Islet precursor cell (in vitro differentiated cells): ENCODE measurements at places on chromosomes 1 and 21.

GRCh38 chr1:178092878-178093493, 918 bp upstream of the RASAL2 start:
- DNase-seq, result peak; percentile 81

DNA sequence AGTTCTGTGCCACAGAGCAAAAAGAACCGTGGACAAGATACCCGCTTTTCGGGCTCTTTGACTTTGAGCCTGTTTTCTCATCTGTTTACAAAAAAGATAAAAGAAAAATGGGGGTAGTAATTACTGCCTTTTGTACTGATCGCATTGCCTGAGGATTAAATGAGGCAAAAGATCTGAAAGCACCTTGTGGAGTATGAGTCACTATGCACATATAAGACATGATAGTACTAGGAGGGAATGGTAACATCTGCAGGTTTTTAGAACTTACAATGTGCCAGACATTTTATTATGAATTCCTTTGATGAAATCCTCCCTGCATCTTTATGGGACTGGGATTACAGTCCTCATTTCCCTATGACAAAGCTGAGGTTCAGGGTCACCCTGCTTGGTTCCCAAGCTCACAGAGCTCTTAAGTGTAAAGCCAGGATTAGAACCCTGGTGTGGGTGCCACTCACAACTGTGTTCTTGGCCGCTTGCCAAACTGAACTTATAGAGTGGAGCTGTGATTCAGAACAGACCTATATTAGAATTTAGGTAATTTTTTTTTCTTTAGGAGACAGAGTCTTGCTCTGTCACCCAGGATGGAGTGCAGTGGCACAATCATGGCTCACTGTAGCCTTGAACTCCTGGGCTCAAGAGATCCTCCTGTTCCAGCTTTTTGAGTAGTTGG, 1.8 kb downstream of the DISC1 start:
- no peak for DNase-seq

DNA sequence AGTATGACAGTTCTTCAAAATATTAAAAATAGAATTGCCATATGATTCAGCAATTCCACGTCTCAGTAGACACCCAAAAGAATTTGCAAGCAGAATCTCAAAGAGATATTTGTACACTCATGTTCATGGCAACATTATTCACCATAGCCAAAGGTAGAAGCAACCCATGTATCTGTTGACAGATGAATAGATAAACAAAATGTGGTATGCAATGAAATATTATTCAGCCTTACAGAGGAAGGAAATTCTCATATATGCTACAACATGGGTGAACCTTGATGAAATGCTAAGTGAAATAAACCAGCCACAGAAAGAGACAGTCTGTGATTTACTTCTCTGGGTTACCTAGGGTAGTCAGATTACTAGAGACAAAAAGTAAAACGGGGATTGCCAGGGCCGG, 47.0 kb downstream of the NAV1 start:
- no peak for DNase-seq

GRCh38 chr1:15210651-15211375, 36.2 kb upstream of the FHAD1 start:
- DNase-seq, result no peak

DNA sequence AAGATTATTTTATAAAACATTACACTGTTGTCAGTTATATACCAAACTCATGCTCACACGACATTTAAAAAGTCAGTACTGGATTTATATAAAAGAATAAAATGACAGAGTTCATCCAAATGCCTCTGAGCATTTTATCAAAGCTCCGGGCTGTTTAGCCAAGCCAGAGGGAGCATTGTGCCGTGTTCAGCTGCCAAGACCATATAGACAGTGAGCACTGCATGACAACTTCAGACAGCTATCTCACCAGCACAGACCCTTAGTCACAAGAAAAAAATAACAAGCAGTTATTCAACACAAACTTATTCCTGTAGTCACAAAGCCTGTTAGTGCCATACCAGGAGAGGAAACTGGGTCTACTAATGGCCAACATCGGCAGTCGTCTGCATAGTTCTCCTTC, 88.0 kb upstream of the PBX1 start:
- no peak for DNase-seq

DNA sequence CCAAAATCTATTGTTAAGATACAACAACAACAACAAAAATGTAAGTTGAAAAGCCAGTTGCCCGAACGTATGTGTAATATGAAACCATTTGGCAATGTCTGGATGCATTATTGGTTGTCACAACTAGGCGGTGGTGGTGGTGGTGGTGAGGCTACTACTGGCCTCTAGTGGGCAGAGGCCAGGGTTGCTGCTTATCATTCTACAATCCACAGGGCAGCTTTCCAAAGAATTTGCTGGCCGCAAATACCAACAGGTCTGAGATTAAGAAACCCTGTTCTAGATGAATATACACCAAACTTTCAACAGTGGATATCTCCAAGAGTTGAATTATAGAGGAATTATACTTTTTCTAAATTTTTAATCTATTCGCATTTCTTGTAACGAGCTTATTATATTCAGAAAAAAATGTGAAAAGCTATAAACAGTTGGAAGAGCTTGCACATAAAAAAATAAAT, 26.8 kb upstream of the ZNF697 start:
- DNase-seq, result peak; percentile 59

DNA sequence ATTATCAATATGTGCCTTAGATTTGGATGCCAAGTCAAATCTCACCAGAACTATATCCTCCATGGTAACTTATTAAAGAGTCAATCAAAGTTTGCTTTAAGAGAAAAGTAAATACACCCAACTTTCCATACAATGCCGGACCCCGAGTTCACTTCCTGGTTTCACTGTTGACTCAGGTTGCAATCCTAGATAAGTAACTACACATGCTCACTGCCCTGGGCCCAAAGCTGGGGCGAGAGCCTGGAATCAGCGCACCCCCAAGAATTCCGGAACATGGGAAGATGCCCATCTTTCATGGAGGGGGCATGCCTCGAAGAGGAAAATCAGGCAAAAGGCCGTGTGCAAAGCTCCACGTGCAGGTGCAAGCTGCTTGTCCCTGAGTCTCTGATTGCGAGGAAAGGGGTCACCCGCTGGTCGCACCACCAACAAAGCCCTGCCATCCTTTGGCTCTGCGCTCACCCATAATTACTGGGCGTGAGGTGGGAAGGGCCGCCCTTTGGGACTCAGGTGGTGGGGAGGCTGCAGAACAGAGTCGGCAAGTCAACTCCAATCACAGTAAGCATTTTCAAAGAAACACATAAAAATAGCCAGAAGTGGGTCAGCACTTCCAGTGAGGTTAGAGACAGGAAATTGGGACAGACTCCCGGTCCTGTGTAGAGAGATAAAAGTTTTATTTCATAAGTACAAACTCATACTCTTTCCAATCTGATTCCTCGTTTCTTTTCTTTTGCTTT, 167.7 kb downstream of the TOMM20 start:
- DNase-seq, result no peak

- no peak for DNase-seq
Observed at GRCh38 chr1:232872284-232872683, 67.1 kb downstream of the MAP10 start.

DNA sequence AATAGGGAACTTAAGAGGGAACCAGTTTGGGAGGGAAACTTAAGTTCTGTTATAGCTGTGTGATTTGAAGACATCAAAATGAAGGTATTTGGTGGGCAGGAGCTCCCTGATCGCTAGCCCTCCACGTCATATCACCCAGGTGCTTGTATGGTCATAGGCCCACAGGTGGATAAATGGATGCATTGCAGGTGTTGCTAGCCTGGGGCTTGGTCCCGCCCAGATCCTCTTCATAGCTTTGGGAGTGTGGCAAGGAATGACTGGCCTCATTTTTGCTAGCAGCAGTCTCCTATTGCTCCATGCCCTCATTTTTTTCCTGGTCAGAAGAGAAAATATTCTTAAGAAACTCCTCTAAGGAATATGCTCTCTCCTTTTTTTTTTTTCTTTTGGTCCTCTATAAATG, 11.3 kb downstream of the GNPAT start:
- no peak for DNase-seq

DNA sequence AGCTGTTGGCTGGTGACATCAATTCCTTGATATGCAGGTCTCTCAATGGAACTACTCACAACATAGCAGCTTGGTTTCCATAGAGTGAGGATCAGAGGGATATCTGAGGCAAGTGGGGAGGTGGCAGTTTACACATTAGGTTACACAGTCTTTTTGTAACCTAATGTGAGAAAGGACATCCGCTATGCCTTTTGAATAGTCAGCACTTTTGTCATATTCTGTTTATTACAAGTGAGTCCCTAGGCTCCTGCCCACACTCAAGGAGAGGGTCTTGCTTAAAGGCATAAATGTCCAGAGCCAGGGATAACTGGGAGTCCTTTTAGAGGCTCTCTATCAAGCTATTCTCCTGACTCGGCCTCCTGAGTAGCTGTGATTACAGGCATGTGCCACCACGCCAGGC, 104.2 kb downstream of the KCNK1 start:
- no peak for DNase-seq

DNA sequence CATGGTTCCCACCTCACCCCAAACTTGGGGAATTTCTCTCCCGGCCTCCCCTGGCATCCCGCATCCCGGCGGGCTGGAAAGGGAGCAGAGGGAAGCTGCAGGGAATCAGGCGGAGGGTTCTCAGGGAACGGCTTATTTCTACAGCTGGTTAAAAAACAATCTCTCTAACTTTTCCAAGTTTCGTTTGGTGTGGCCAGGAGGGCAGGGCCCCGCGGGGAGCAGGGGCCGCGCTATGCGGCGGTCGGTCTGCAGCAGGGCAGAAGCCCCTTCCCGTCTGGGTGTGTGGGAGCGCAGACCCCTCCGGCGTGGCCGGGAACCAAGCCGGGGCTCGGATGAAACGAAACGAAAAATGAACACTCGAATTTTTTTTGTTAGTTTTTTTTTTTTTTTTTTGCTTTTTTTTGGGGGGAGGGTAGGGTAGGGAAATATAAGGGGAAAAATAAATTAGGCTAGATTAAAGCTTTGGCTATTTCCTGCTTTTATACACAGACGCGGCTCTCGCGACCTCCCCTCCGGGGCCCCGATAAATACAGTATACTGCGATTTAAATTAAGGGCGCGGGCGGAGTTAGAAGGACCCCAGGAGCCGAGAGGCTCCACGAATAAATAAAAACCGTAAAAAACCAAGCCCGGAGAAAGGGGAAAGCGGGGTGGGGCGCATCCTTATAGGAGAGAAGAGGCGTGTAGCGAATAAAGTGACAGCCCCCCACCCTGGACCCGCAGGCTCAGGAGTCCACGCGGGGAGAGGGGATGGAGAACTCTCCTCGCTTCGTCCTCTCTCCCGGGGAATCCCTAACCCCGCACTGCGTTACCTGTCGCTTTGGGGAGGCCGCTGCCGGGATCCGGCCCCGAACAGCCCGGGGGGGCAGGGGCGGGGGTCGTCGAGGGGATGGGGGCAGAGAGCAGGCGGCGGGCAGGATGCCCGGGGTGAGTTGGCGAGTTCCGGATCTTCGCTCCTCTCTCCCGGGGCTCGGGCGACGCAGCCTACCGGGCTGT, 2.1 kb downstream of the POU3F1 start:
- DNase-seq, result no peak

DNA sequence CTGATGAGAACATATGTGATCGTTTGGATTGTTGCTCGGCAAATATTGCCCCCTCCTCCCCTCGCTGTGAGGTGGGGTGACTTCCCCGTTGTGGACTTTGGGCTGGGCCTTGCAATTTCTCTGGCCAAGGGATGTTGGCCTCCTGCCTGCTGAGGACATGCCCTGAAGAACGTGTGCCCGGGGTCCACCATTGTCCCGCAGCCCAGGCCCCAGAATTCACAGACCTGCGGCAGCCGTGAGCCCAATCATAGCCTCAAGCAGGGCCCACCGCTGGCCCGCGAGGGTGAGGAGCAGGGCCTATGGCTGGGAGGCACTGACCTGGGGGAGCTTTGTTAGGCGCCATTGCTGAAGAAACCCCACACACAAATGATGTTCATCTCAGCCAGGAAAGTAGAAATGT, 58.3 kb upstream of the ACTRT2 start:
- no peak for DNase-seq

DNA sequence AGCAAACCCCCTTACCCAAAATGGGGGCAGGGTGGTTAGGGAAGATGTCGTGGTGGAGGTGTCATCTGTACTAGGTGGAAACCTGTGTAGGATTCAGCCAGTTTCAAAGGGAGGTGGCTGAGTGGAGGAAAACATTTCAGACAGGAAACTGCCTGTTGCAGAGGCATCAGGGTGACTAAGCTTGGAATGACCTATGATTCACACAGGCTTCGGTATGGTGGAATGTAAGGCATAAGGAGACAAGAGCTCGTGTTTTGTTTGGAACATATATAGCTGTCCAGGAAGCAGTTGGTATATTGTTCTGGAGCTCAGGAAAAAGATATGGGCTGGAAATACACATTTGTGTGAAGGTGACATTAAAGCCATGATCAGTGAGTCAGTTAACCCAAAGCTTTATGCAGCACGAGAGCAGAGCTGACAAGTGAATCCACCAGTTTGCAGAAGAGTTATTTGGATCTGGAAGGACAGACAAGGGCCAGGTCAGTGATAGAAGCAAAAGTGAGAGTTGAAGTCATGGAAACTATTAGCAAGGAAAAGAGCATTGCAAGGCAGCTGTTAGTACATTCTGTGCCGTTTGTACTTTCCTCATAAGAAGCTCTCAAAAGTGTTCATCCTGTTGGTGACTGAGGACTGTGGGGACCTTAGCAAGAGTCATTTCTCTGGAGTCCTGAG, 12.2 kb downstream of the UTP25 start:
- DNase-seq, result peak; percentile 90

DNA sequence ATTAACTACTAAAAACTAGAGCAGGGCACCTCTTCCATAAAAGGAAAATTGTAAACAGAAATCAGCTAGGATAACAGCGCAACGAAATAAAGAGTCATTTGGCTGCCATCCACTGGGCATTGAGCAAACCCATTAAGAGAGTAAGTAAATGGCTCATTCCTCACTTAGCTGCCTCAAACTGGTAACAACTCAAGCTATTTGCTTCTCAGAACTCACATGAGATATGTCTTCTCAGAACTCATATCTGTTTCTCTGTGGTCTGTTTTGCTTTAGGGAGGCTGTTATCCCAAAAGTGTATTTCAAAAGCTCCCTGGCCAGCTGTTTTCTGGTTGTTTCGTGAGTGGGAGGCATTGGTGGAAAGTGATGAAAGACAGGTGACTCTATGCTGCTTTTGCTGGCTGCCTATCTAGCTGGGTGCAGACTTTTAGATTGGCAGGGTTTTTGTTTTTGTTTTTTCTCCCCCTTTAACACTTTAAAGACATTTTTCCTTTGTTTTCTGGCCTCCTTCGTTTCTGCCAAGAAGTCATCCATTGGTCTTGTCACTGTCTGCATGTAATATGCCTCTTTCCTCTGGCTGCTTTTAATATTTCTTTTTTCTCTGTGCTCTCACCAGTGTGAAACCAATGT, 269.2 kb upstream of the RGS18 start:
- no peak for DNase-seq
